ENCODE measurements at places on chromosomes 11 and 22. TPM values are rescaled to one million over a fixed set of nuclear protein-coding genes. Genes with fewer than 3 reads are reported as not detected.

Gene NAT10
- 17.5 TPM for total RNA-seq

Gene NLRP10
- total RNA-seq: 0.14 TPM

Gene MS4A7
- not detected for total RNA-seq

Gene BTG4
- not detected for total RNA-seq

Gene KRTAP5-1
- total RNA-seq: not detected

Gene H19
- 1.7 TPM for total RNA-seq

Gene GSTP1
- total RNA-seq: 1,225 TPM

Gene NXPE1
- total RNA-seq: 0.09 TPM

Gene OR4A16
- total RNA-seq: not detected
